ENCODE measurements at places on chromosomes 12 and 14.

GRCh38 chr12:1590221-1590979, 4.0 kb downstream of the FBXL14 start:
- H3K27me3 ChIP-seq: no peaks in the 10 kb centered on the region
- DNase-seq: no peak
- H3K27ac ChIP-seq: peak overlapping the region; percentile 66
- peak overlapping the region; percentile 99 for H3K4me3 ChIP-seq

GRCh38 chr14:50070840-50071548, 45.4 kb downstream of the VCPKMT start:
- no peak for DNase-seq
- peaks cover 37% of the 10 kb centered on the region for H3K4me1 ChIP-seq
- H3K27ac ChIP-seq: peak overlapping the region; percentile 36
- H3K27me3 ChIP-seq: no peaks in the 10 kb centered on the region
- no peak overlapping the region for H3K4me3 ChIP-seq

GRCh38 chr12:80625051-80625450, 82.4 kb upstream of the MYF6 start:
- no peaks in the 10 kb centered on the region for H3K36me3 ChIP-seq
- no peaks in the 10 kb centered on the region for H3K4me1 ChIP-seq
- no peak overlapping the region for H3K27ac ChIP-seq
- no peaks in the 10 kb centered on the region for H3K27me3 ChIP-seq

DNA sequence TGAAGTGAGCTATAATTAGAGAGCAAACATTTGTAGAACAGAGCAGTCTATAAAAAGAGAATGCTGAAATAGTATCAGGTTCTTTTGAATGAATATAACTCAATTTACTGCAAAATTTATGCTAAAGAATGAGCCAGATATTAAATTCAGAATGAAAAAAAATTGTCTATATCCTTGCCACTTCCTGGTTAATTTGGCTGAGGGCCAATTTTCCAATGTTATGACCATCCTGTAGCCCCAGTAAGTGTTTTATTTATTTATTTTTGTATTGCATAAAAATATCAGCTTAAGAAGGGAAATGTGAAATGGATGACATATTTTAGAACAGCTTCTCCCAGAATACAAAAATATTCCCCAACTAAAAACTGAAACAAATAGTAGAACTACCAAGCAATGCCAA, 263.4 kb downstream of the SOX5 start:
- no peak overlapping the region for H3K4me3 ChIP-seq
- H3K27ac ChIP-seq: no peak overlapping the region
- no peaks in the 10 kb centered on the region for H3K36me3 ChIP-seq
- DNase-seq: no peak
- no peaks in the 10 kb centered on the region for H3K27me3 ChIP-seq
- H3K4me1 ChIP-seq: no peaks in the 10 kb centered on the region

DNA sequence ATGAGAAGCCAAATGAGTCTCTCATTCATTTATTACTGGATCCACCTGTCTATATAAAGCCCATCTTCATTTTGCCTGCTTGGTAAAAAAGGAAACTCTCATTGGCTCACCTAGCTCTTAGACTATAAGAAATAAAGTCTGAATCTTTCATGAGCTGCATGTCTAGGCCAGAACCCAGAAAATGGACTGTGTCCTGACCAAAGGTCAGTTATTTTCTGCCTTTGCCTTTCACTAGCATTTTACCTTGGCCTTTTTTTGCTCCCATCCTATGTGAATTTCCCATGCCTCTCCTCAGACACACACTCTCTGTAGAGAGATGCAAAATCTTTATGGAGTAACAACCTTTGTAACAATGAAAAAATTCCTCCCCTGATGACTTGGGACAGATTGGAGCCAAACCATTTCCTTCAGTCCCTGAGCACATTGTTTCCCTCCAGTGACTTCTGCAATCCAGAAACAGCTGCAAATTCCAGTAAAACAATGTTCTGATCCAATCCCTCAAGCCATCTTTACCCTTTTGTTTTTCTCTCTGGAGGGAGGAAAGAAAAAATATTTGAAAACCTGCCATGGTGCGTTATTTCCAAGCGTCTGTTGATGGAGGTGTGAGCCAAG, 33.6 kb upstream of the MAP3K9 start:
- H3K27me3 ChIP-seq: peaks cover 14% of the 10 kb centered on the region
- H3K27ac ChIP-seq: no peak overlapping the region
